Hindlimb muscle (tissue), 1 donor: ENCODE measurements at places on chromosomes 2 and 18.

DNA sequence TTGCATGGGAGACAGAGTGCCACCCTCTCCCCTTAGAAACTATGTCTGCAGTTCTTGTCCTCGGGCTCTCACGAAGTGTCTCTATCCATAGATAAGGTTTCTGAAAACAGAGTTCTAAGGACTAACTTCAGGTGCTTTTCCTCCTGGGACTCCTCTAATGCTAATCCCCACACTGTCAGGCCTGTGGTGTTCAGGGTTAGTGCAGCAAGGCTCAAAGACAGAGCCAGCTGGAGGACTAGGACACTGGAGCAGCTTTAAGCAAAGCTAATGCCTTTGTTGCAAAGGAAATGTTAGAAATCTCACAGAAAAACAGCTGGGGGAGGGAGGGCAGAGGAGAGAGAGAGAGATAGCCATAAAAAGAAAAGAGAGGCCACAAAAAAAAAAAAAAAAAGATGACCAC is 824.0 kb upstream of the FSHR start:
- no peak for DNase-seq

- no peak for DNase-seq
These were observed 235.2 kb downstream of the GCA start for GRCh38 chr2:162579169-162579568.

- no peak for DNase-seq
These were observed 151.2 kb upstream of the BARD1 start for GRCh38 chr2:214960677-214961076.

DNA sequence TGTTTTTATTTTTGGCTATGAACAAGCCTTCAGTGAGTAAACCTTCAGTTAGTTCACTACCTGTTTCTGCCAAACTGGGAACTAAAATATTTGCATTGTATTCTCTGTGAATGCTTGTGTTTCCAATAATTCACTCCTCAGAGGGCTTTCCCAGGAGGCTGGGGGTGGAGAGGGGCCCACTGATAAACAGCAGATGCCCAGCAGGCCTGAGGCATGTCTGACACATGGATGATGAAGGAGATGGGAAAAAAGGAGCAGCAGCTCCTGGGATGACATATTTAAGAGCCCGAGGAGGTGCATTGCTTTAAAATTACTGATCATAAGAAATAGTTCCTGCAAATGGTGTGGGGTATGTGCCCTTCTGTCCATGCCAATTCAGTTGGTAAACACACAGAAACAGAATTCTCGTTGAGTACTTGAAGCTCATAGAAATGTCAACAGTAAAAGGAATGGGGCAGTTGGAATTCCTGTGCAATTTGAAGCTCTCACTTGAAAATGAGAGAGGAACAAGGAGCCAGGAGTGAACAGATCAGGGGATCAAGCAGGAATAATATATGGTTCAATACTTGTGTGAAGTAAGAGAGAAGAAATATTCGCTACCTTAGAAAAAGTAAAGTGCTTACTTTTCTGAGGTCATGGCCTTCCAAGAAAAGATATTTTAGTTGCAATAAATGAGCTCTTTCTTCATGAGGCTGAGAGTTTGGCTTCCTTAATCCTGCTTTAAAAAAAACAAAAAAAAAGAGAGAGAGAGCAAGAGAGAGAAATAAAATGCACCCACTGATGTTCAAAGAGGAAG is 22.0 kb upstream of the HNMT start:
- no peak for DNase-seq

DNA sequence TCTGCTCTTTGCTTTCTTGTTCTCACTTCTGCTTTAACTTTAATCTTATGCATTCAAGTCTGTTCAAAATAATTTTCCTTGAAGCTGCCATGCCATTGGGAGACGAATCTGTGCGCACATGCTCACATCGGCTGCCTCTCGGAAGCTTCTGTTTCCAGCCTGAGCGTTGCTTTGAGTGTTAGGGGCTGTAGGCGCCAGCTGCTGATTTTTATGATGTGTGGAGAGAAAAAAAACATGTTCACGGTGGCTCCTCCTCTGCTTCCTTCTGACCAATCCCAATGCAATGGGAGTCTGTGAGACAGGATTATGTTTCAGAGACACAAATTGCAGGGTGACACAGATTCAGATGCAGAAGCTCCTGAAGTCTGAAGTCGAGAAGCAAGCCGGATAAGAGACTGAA is at the start of gene MC4R:
MC4R (minus strand) TSS at position 180 of the 400 bp plus-strand sequence. CDS start 426 bp downstream, outside the sequence.
- DNase-seq: peak; percentile 64

DNA sequence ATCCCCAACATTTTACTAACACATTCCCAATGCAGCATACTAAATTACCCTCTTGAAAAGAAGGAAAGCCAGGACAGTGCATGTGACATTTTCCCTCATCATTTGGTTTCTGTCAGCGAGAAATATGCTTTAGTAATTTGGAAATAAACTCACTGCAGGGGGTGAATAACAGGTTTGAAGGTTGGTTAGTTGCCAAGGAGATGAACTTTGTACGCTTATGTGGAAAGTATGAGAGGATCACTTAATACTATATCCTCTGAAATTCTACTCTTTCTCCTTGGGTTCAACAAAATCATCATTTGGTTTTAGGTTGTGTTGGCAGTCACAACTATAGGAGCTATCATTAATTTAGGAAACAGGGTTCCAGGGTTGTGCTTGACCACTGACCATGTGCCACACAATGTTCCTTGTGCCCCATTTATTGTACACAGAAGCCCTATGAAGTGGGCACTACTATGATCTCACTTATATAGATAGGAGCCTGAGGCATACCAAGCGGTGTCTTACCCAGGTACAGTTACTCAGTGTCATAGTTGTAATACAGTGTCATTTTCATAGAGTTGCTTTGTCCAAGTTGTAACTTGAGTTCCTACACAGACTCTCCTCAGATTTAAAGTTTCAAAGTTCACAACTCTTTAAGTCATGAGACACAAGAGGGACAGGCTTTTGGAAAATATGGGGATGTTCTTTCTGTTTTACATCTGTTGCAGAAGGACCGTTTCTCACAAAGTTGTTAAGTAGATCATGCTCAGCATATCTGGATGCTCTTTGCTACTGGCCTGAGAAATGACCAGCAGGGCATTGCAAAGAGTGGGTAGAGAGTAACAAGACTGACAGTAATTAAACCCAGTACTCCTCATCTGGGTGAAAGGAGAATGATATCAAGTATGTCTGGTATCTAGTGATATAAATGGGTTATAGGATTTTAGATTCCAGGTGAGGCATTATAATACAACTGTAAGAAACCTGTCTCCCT is 91.8 kb downstream of the MAP4K4 start:
- no peak for DNase-seq

GRCh38 chr2:3143602-3144001 is 234.0 kb downstream of the EIPR1 start:
- DNase-seq: no peak

DNA sequence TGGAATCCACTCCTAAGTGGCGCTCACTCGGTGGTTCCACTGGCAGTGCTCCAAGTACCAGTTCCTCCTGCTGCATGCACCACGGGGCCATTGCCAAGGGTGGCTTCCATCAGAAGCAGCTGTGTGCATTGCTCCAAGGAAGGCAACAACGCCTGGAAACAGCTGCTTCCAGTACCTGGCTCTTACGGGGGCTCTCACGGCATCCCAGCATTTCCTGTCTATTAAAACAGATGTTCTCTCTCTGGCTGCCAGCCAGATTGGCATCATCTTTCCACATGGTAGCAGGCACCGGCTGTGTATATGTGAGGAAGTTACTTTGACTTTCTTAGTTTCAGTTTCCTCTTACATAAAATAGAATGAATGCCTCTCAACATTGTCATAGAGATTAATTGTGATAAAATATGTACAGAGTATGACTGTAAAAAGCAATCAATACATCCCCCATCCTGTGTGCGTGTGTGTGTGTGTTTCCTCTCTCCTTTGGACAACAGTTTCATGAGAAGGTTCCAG is 84.9 kb downstream of the CMPK2 start:
- DNase-seq: peak; percentile 80

GRCh38 chr2:112787294-112787693 is 3.0 kb upstream of the IL1A start:
- no peak for DNase-seq

GRCh38 chr2:207694811-207695281 is 16.6 kb upstream of the CCNYL1 start:
- DNase-seq: no peak

- DNase-seq: no peak
These were observed 83.4 kb downstream of the MTCL1 start for GRCh38 chr18:8788503-8789429.

- no peak for DNase-seq
These were observed 78.0 kb upstream of the DNMT3A start for GRCh38 chr2:25419678-25420242.

DNA sequence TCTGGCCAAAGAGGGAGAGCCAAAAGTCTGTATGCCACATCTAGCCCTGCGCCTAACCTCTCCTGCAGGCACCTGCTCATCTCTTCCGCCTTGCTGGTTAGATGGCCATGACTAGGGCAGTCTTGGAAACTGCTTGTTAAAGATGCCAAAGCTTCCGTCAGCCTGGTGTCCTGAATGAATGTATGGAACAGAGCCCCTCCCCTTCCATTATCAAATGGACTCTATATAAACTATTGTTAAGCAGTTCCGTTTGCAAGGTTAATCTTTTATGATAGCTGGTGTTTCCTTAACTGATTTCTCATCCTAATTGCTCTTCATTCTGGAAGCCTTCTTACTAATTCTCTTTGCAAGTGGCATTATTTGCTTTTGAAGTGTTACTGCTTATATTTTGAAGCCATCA is 87.1 kb downstream of the ATP9B start:
- DNase-seq: no peak

GRCh38 chr2:133821107-133821760 is 253.0 kb upstream of the NCKAP5 start:
- no peak for DNase-seq

DNA sequence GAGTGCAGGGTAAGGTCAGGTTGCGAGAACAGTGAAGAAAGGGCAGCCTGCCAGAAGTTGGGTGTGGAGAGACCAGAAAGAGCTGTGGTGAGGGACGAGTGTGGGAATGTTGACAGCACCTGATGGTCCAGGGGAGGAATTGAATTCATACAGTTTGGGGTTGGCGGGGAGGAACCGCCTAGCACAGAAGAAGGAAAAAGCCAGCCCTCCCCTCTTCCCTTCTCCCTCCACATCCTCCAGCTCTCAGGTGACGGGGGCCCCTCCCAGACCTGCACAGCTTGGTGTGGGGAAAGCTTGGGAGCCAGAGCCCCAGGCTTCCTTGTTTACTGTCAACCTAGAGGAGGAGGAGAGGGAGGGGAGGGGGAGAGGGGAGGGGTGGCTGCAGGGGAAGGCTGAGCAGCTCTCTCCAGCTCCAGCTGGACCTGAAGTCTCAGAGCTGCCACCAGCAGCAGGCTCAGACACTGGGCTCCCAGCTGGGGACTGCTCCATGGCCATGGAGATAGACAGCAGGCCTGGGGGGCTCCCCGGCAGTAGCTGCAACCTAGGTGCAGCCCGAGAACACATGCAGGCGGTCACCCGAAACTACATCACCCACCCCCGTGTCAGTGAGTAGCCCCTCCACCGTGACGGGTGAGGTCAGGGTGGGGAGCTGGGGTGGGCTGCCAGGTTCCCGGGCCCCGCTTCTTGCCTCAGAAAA is at the start of gene ATP6V1B1:
ATP6V1B1 (plus strand) TSS at position 433 of the 697 bp plus-strand sequence; CDS start at position 488, 55 bp downstream.
- DNase-seq: no peak

DNA sequence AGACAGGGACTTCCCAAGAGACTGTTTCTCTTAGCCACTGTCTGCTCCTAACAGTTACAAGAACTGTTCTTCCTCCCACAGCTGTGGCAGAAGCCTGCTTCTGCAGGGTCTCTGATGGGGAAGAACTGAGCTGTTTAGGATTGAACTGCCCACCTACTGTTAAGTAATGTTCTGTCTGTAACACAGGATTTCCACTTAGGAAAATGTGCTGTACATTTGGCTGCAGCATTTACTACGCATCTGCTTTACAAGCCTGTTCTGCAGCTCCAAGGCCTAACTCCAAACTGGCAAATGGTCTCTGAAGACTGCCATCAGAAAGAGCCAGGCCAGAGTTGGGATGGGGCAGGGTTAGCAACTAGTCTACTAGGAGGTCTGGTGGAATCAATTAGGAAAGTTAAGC is 87.8 kb upstream of the UPP2 start:
- DNase-seq: peak; percentile 76

DNA sequence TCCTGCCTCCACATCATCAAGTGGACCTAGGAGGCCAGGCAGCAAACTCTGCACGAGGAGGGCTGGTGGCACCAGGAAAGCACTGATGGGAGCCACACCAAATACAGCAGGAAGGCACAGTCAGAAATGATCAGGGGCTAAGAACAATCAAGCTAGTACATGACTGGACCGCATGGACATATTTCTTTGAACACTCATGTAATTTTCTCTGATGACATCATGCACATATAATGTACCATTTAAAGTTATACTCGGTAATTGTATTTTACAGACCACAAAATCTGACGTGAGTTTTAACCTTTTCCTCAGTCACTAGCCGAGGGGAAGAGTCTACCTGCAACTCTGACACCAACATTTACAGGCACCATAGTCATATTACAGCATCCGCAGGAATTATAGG is 76.7 kb downstream of the XDH start:
- no peak for DNase-seq

DNA sequence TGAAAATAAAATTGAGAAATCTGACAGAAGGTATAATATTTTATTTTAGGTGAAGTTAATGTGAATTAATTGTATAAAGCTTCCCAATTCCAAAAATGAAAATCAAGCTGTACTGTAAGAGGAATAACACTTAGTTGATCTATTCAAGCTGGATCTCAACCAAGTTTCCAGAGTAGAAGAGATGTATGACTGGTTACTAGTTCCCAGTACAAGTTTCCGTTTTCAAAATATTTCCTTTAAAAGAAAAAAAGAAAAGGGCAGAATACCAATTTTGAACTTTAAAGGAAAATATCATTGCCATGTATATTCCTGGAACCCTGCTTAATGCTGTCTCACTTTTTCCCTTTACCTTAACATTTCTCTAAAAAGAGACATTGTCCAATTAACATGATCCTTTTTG is 308.5 kb downstream of the IRS1 start:
- peak; percentile 48 for DNase-seq

DNA sequence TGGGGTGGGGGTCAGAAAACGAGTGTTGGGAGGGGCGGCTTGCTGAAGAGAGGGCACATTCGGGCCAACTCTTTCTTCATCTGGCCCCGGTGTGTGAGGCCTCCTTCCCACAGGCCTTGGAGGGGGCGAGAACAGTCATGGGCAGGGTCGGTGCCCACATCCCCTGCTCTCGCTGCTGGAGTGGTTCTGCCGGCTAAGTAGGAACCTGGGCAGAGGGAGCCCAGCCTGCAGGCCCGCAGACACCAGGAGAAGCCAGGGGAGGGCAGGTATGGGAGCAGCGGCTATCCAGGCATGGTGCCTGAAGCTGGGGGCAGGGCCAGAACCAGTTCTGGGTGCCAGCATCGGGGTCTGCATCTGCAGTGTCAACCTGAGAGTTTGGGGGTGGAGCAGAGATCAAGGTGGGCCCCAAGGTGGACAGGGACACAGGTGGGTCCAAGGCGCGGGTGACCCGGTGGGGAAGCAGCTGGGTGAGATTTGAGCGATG is 46.6 kb upstream of the HPCAL1 start:
- DNase-seq: no peak

- no peak for DNase-seq
These were observed 127.6 kb downstream of the ETAA1 start for GRCh38 chr2:67524777-67525176.

GRCh38 chr2:68995916-68996315 is 17.1 kb upstream of the ANTXR1 start:
- no peak for DNase-seq
